ENCODE measurements at places on chromosomes 3 and 15. TPM values are rescaled to one million over a fixed set of nuclear protein-coding genes. Genes with fewer than 3 reads are reported as not detected.

CYP19A1 gene
- total RNA-seq = not detected

SLC22A14 gene
- not detected for total RNA-seq

GOLGA6B gene
- not detected for total RNA-seq

TMEM115 gene
- 71.2 TPM for total RNA-seq

ZNF620 gene
- total RNA-seq = 0.18 TPM

LRTM1 gene
- not detected for total RNA-seq

CHRNA3 gene
- not detected for total RNA-seq

RARB gene
- 37.2 TPM for total RNA-seq

NANOGP8 gene
- not detected for total RNA-seq

DZIP3 gene
- 12.8 TPM for total RNA-seq

MYZAP gene
- total RNA-seq = 6.7 TPM

BBX gene
- total RNA-seq = 27.1 TPM

ZNF80 gene
- not detected for total RNA-seq

NECTIN3 gene
- total RNA-seq = 65.7 TPM

PPP2R3A gene
- total RNA-seq = 10.4 TPM

TMEM39A gene
- 45.0 TPM for total RNA-seq

KCNH8 gene
- total RNA-seq = not detected

ZSCAN2 gene
- 9.0 TPM for total RNA-seq

TMEM212 gene
- not detected for total RNA-seq

SPINT1 gene
- 8.4 TPM for total RNA-seq

ZNF501 gene
- total RNA-seq = 3.5 TPM

Data from myometrial cell (primary cell).